Stimulated activated CD4-positive, alpha-beta T cell treated with anti-CD3 and anti-CD28 coated beads, Interleukin-2, amount 100 ng/mL, for 24 hours (primary cell): ENCODE measurements at places on chromosomes 1 and 21.

DNA sequence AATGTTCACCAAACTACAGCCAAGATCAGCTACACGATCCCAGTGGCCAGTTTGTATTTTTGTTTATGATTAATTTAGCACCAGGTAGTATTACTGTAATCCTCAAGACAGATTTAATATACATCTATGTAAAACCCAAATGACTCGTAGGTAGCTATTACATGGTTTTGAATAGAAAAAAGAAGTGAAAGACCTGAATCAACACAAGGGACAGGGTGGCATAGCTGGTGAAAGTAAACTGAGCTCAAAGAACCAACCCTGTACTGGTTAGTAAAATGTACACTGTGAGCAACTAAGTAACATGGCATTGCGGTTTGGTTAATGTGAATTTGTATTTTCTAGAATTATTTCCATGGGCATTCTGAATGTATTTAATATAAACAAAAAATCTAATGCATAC is 8.8 kb downstream of the GPATCH2 start:
- no peak for DNase-seq

GRCh38 chr1:112063781-112064728 is 74.6 kb upstream of the KCND3 start:
- DNase-seq: no peak

DNA sequence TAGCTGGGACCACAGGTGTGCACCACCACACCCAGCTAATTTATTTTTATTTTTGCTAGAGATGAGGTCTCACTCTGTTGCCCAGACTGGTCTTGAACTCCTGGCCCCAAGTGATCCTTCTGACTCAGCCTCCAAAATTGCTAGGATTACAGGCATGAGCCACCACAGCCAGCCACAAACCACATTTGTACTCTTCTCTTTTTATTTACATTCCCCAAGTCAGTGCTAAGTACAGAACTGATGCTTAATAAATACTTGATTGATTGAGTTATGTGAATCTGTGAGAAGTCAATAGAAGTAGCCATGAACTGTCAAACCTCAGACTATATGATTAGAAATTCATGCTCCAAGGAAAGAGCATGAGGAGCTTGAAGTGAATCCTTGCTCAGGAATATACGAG is 48.5 kb upstream of the S1PR1 start:
- DNase-seq: no peak

DNA sequence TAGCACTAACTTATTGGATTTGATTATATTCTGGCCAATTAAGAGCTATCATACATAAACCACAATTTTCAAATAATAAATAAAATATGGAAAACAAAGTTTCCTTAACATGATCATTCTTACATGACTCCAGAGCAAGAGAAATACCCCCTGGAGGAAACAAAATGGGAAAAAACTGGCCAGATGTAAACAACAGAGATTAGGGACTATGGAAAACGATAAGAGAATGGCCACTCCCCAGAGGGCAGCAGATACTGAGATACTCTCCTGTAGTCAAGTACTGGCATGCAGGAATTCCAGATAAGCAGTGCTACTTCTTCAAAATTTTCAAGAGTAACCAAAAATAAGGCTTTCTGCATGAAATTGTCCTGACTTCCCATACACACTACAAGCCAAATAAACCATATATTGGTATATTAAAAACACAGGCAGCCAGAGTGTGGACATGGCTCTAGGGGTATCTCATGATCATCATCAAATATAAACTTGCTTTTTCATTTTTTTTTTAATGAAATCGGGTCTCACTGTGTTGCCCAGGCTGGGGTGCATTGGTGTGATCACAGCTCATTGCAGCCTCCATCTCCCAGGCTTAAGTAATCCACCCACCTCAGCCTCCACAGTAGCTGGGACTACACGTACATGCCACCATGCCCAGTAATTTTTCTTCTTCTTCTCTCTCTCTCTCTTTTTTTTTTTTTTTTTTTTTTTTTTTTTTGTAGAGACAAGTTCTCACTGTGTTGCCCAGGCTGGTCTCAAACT is 118.5 kb downstream of the EIF4G3 start:
- DNase-seq: no peak

DNA sequence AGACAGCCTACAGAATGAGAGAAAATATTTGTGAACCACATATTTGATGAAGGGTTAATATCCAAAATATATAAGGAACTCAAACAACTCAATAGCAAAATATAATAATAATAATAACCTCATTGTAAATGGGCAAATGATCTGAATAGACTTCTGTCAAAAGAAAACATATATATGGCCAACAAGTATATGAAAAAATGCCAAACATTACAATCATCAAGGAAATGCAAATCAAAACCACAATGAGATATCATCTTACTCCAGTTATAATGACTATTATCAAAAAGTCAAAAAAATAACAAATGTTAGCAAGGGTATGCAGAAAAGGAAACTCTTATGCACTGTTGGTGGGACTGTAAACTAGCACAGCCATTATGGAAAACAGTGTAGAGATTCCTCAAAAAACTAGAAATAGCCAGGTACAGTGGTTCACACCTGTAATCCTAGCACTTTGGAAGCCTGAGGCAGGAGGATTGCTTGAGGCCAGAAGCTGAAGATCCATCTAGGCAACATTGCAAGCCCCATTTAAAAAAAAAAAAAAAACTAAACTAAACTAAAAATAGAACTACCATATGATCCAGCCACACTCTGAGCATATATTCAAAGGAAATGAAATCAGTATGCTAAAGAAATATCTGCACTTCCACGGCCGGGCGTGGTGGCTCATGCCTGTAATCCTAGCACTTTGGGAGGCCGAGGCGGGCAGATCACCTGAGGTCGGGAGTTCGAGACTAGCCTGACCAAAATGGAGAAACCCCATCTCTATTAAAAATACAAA is 17.3 kb upstream of the TRIM67 start:
- no peak for DNase-seq

GRCh38 chr1:54177726-54178125 is 22.1 kb downstream of the CYB5RL start:
- no peak for DNase-seq

- DNase-seq: no peak
Observed at GRCh38 chr1:172647987-172648386, 10.9 kb upstream of the FASLG start.

- no peak for DNase-seq
Observed at GRCh38 chr1:39825432-39825941, 36.8 kb upstream of the BMP8B start.

- DNase-seq: no peak
Observed at GRCh38 chr1:42439940-42440339, 15.9 kb downstream of the ZMYND12 start.

DNA sequence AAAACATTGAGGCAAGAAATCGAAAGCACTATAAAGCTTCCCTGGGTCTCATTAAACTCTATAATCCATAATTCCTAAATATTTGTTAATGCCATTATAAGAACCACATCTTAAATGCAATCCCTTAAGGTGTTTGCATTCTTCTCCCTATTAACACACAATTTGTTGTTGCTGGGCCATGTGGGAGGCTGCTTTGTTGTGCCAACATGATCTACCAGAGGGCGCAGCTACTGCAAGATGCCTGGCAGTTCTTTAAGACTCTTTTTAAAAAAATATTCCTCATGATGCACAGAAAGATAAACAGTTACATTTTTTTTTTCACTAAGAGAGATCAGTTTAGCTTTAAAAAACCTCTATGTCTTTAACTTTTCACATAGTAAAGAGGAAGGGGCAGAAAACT is 39.0 kb upstream of the BCAS2 start:
- no peak for DNase-seq

DNA sequence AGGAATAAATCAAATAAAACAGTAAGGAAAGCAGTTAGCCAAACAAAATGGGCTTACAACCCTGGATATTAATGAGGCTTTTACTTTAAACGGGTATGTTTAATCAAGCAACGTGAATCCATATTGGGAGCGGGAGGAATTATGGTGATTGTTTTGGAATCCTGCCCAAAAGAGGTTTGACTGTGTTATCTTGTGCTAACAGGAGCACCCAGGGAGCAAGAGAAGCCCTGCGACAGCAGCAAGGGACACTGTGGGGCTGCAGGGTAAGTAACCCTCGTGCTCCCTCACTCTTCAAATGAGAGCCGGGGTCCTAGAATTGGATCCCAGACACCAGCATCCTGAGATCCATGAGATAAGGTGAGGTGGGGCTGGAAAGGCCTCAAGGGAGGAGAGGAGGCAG is 72.6 kb upstream of the PGBD5 start:
- no peak for DNase-seq

GRCh38 chr21:41851090-41851790 is 27.9 kb downstream of the PRDM15 start:
- DNase-seq: no peak

GRCh38 chr1:3055051-3055450 is 14.0 kb upstream of the PRDM16 start:
- DNase-seq: no peak

DNA sequence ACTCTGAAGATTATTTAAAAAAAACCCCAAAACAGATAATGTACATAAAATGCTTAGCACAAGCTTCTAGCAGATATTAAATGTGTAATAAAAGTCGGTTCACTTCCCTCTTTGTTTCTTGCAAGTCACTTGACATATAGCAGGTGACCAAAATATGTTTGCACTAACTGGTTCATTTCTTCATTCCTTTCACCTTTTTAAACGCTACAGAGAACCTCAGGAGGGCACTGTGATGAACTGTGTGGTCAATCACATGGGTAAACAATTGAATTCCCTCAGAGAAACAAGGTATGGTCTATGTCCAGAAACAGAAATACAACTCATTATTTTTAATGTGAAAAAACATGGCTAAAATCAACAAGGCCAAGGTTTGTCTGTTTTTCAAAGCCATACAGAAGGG is 51.3 kb upstream of the BCL10 start:
- no peak for DNase-seq

GRCh38 chr21:14491269-14491681 is 54.8 kb downstream of the SAMSN1 start:
- no peak for DNase-seq

- no peak for DNase-seq
Observed at GRCh38 chr1:119914071-119914470, 17.8 kb upstream of the ADAM30 start.

DNA sequence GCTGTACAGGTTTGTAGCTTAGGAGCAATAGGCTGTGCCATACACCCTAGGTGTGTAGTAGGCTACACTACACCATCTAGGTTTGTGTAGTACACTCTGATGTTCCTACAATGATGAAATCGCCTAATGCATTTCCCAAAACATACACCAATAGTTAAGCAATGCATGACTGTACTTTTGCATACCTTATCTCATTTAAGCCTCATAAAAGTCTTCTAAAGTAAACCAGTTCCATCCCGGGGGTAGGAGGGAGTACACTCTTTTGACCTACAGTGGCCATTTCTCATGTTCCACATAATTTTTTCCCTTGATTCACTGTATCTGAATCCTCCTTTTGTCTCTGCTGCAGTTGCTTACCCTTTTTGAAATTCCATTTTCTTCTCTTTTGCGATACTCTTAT is 12.2 kb downstream of the TRMT13 start:
- no peak for DNase-seq

GRCh38 chr1:2019571-2020309 is 595 bp downstream of the GABRD start:
- no peak for DNase-seq

DNA sequence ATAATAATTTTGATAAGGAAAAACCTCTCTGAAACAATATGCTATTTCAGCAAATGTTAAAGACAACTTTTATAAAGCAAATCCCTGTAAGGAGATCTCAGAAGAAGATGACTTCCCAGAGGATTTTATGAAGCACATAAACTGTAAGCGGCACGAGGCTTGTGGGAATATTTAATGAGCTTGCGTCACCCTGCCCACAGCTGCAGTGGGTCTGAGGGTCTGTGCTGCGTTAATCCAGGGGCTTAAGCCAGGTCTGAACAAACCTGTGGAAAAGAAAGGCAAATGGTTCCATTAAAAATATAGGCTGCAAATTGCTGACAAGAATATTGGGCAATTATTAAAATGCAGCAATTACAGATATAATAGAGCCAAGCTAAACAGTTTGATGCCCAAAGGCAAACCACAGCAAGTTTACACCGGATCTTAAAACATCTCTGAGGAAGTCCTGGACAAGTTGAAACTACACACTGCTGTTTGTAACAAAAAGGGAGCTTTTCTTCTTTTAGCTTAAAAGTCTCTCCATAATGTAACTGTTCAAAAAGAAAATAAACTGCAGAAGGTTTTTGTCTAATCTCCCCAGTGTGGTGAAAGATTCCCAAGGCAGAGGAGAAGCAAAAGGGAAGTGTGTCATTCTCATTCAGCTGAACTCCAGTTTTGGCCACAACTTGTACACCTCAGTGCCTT is 21.8 kb downstream of the TGFBR3 start:
- DNase-seq: no peak

- peak; percentile 40 for DNase-seq
Observed at GRCh38 chr1:1068517-1069055, 5.5 kb downstream of the RNF223 start.

DNA sequence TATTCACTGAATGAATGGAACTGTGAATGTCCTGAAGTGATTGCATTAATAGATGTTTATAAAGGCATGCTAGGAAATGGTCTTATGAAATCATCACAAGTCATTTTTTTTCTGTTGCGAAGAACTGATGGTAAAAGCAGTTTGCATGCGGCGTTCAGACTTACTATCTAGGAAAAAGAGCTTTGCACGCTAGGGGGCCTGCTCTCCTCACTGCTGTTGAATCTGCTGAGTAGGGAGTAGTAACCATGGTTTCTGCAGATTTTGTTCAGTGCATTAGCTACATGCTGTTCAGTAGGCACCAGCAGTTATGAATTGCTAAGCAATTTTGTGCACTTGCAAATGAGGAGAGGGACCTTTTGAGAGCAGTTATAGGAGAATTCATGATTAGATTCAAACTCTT is 57.9 kb downstream of the CENPF start:
- DNase-seq: no peak

- DNase-seq: no peak
Observed at GRCh38 chr1:236222632-236223031, 59.1 kb downstream of the ERO1B start.

- no peak for DNase-seq
Observed at GRCh38 chr1:204652497-204652896, 33.0 kb downstream of the LRRN2 start.

DNA sequence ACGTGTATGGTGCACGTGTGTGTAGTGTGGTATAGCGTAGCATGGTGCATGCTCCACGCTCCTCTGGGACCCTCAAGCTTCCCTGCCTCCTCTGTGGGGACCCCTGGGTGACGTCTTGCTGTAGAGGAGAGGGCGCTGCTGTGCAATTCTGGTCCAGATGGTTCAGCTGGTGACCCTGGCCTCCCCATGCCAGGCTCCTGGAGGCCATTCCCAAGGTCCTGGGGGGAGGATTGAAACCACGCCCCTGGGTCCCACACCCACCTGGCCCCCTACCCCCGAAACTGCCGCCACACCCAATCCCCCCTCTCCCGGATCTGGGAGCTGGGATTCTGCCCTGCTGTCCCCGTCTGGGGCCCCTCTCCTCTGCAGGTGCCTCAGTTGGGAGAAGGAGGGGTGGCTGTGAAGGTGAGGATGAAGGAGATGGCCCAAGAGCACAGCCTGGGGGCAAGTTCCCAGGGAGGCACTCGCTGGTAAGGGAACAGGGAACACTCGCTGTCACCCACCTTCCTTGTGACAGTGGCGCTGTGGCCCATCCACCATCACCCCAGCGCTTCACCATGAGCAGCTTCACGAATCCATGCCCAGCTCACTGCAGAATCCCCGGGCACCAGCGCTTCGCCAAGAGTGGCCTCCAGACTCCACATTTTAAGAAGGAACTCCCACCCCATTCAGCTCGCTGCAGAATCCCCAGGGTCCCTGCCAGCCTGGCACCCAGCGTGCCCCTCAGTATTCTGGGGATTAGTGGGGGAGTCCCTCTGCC is 38.0 kb downstream of the WDR4 start:
- no peak for DNase-seq

- no peak for DNase-seq
Observed at GRCh38 chr1:6056572-6056948, 10.9 kb downstream of the KCNAB2 start.

- no peak for DNase-seq
Observed at GRCh38 chr1:81437649-81438048, 363.1 kb upstream of the ADGRL2 start.
